Panc1 (cell line): ENCODE measurements at places on chromosomes 3 and 15. TPM values are rescaled to one million over a fixed set of nuclear protein-coding genes. Genes with fewer than 3 reads are reported as not detected.

Gene SAXO2
- 1.1 TPM for total RNA-seq

Gene CD80
- 0.15 TPM for total RNA-seq

Gene ZNF620
- total RNA-seq, result 1.3 TPM

Gene RGMA
- 0.62 TPM for total RNA-seq

Gene NRROS
- 8.8 TPM for total RNA-seq

Gene SIDT1
- not detected for total RNA-seq

Gene ZNF385D
- 13.0 TPM for total RNA-seq

Gene LIPC
- total RNA-seq, result not detected

Gene RAB7A
- 386 TPM for total RNA-seq

Gene KNL1
- total RNA-seq, result 28.9 TPM

Gene PPP1R14D
- total RNA-seq, result 0.64 TPM

Gene CELF6
- total RNA-seq, result not detected

Gene SST
- total RNA-seq, result not detected

Gene SRP14
- 166 TPM for total RNA-seq

Gene MAP6D1
- total RNA-seq, result 7.9 TPM

Gene SEMA7A
- total RNA-seq, result 11.2 TPM

Gene DPPA4
- 0.26 TPM for total RNA-seq

Gene TIMMDC1
- total RNA-seq, result 170 TPM

Gene ABHD14A
- 11.3 TPM for total RNA-seq

Gene CSPG4
- total RNA-seq, result 17.5 TPM

Gene A4GNT
- total RNA-seq, result not detected

Gene TEX55
- total RNA-seq, result not detected

Gene ZBED2
- 0.10 TPM for total RNA-seq

Gene FGF12
- 0.51 TPM for total RNA-seq

Gene TP63
- total RNA-seq, result 0.51 TPM

Gene EPHA6
- total RNA-seq, result 0.57 TPM

Gene LRTM1
- not detected for total RNA-seq

Gene DPP8
- 36.2 TPM for total RNA-seq

Gene KCNMB3
- total RNA-seq, result 5.8 TPM

Gene PARP9
- total RNA-seq, result 14.5 TPM

Gene BFSP2
- total RNA-seq, result 0.67 TPM

Gene C3orf85
- total RNA-seq, result not detected

Gene CGNL1
- 3.5 TPM for total RNA-seq

Gene SLITRK3
- total RNA-seq, result not detected

Gene KNG1
- 0.23 TPM for total RNA-seq

Gene RAD18
- 13.8 TPM for total RNA-seq

Gene WDR73
- 39.0 TPM for total RNA-seq

Gene MUC20
- total RNA-seq, result not detected

Gene GPR27
- 0.15 TPM for total RNA-seq

Gene SAMD7
- not detected for total RNA-seq

Gene FMN1
- 3.9 TPM for total RNA-seq

Gene TM4SF18
- 54.5 TPM for total RNA-seq

Gene SLC25A26
- 13.2 TPM for total RNA-seq

Gene POU1F1
- total RNA-seq, result not detected

Gene LSAMP
- total RNA-seq, result 3.1 TPM

Gene ZIC4
- total RNA-seq, result not detected

Gene PCSK6
- total RNA-seq, result 10.6 TPM
